Globus pallidus (tissue), 1 donor: ENCODE measurements at places on chromosomes 3 and 15.
A peak's percentile ranks its signal among the peaks of the same experiment; 100 is the strongest.

DNA sequence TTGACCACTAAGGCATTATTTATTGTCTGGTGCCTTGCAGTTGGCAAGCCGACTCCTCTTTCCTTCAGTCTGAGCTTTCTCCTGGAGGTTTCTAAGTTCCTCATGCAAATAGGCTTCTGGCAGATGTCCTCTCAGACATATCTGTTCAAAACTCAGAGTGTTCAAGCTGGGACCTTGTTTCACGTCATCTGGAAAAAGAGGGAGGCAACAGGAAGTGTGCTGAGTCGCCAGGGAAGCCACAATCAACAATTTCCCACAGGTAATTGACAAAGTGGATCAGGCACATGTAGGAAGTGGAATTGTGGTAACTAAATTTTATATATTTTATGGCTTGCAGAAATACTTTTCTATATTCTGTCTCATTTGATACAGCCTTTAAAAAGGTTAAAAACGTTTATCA, 14.6 kb downstream of the SCG5 start:
- DNase-seq, result no peak

- DNase-seq, result no peak
These were observed 151.4 kb upstream of the BCL6 start for GRCh38 chr3:187896646-187897045.

- no peak for DNase-seq
These were observed 2.2 kb upstream of the MUSTN1 start for GRCh38 chr3:52836986-52837385.

- no peak for DNase-seq
These were observed 417.7 kb upstream of the TBL1XR1 start for GRCh38 chr3:177615015-177615414.

GRCh38 chr3:42014921-42015533, 53.1 kb upstream of the ULK4 start:
- DNase-seq, result peak; percentile 37

GRCh38 chr3:167484551-167484950, 10.7 kb upstream of the SERPINI2 start:
- no peak for DNase-seq

DNA sequence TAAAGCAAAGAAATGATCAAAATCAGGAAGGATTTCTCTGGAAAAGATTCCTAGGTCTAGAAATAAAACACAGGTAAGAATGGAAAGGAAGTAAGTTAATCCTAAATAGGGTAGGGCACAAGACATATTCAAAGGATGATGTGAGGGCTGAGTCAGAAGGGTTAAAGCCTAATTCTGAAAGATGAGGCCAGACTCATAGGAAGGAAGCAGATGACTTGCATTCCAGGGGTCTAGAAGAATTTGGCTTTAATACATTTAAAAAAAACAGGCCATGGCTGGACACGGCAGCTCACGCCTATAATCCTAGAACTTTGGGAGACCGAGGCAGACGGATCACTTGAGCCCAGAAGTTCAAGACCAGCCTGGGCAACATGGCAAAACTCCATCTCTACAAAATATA, 3.2 kb downstream of the SSR3 start:
- no peak for DNase-seq

DNA sequence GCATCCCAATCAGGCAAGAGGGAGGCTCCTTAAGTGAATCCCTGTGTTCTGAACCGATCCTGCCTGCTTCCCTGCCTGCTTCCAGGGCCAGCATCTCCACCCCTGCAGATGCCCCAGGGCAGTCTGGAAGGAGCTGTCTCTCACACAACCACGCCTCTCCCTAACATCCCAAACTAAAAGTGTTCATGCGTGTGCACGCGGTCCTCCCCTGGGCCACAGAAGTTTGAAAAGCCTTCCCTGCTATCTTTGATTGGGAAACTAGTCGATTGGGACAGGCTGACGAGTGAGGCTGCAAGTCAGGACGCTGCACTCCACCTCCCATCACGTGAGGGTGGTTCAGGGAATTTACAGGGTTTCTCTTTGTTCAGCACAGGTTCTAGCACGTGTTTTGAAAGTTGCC, 340.9 kb upstream of the ICE2 start:
- DNase-seq, result no peak

DNA sequence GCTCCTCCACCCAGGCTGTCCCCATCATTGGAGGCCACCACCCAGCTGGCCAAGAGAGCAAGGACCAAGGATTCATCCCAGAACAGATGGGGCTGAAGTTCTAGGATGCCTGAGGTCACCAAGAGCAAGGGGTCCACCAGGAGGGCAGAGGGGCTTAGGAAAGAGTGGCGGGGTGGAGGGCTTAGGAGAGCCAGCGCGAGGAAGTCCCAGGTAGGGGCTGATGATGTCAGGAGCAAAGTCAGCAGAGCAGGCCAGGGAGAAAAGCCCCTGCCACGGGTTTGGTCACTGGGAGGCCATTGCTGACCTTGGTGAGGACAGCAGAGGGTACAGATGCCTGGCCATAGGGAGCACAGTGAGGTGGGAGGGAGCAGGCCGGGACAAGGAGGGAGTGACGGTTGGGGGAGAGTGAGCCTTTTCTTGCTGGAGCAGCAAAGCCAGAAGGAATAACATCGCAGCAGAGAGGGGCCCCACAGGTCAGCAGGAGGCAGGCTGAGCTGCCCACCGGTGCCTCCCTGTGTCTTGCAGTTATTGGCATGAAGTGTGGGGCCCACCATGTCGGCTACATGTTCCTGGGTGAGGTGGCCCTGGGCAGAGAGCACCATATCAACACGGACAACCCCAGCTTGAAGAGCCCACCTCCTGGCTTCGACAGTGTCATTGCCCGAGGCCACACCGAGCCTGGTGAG, 5.2 kb downstream of the PARP3 start:
- no peak for DNase-seq

DNA sequence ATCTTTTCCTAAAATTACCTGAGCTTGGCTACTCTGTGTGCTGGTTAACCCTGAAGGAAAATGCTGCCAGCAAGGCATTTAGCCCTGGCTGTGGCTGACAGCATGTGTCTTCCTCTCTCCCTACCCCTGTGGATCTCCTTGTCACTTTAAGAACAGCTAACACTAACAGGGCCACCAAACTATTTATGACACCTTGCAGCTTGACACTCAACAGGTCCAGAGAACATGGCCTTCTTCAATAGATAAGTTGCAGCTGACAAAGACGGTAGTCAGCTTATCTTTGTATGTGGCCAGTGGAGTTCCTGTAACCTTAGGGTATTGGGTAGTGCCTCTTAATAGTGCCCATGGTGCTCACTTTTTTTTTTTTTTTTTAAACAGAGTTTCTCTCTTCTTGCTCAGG, 32.0 kb upstream of the COPB2 start:
- no peak for DNase-seq

GRCh38 chr3:9330166-9330703, 32.6 kb upstream of the THUMPD3 start:
- DNase-seq, result no peak

DNA sequence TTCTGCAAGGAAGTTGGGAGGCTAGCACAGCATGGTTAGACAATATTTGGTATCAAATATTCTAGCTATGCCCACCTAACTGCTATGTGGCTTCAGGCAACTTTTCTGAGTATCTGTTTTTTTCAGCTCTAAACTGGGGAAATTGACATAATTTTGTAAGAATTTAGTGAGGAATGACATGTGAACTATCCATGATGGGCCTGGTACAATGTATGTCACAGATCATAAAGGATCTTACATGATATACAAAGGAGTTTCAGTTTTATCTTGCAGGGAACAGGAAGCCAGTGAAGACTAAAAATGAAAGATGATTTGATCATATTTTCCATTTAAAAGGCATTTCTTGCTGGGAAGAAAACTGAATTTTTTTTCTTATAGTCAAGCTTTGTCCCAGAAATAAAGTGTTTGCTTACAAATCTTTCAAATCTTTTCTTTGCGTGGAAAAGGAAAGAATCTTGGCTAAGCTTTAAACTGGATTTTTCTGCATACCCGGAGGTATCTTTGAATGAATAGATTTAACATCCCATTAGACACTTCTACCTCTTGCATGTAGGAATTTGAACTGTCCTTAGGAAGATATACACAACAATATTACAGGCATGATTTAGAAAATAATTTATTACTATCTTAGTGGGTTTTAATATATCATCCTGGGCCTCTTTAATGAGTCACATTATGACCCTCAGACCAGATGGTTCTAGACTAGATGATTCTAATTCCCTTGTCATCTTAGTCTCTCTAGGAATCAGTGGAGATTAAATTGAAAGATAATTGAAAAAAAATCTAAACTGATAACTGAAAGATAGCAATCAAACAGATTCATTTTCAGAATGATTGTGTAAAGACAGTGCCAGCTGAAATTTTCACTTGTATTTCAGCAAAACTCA, 436.0 kb upstream of the THBS1 start:
- no peak for DNase-seq

DNA sequence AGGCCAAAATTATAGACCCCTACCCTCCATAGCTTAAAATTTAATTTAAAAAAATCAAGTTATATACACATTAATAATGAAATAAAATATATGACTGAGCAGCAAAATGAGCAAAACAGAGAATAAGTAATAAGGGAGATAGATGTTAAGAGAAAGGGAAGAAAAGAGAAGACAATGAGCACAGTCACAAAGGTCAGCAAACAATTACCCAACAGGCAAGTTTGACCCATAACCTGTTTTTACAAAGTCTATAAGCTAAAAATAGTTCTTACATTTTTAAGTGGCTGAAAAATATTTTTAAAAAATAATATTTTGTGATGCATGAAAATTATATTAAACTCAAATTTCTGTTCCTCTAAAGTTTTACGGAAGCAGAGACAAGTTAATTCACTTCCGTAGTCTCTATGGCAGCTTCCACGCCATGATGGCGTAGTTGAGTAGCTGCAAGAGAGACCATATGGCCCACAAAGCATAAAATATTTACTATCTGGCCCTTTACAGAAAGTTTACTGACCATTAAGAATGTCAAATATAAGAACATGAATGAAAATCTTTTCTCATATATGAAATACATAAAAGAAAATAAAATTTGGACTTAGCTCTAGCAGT, 47.5 kb downstream of the ACAP2 start:
- DNase-seq, result no peak
